ENCODE measurements at places on chromosomes 16 and 17.

DNA sequence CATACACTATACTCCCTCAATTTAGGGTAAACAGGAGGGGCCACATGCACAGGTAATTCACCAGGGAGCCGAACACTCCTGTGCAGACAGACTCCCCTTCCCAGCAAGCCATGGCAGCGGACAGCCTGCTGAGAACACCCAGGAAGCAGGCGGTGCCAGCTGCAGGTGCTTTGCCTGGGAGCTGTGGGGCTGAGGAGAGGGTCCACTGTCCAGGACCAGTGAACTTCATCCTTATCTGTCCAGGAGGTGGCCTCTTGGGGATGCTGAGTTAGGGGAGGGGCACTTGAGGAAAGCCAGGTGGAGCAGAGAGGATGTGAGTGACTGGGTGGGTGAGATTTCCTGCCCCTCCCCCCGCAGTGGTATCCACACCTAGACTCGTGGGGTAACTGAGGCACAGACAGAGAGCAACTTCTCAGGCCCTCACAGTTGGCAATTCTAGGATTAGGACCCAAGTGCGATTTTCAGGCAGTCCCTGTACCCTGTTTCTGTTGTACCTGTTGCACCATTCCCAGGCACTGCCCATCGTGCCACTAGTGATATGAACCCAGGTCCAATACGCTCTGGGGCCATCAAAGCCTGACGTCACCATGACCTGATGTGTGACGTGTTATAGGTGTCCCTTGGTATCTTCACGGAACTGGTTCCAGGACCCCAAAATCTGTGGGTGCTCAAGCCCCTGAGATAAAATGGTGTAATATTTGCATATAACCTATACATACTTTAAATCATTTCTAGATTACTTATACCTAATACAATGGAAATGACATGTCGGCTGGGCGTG is 1.2 kb downstream of the GRN start:
- DNase-seq = no peak

DNA sequence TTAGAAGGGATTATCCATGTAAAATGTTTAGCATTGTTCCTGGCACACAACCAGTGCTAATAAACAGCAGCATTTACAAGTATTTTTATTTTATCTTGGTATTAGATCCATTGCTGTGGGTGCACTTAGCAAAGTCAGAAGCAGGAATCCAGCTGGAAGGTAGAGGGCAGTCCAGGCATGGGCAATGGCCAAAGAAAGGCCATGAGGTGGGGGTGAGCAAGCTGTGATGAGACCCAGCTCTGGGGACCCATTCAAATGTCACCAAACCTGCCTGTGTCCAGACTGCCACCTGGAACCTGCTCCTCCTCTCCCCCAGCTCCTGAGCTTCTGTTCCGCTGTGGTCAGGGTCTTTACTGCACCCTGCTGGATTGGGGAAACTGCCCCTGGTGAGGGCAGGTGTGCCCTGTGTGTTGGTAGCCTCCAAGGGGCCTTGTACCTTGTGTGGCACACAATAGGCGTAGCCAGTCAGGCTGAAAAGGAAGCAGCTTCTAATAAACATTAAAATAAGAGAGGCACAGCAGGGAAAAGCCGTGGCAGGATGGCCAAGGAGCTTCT is 118.0 kb upstream of the CRHR1 start:
- DNase-seq = no peak

GRCh38 chr17:956905-957304 is 22.7 kb downstream of the NXN start:
- no peak for DNase-seq

- DNase-seq = peak; percentile 37
Observed at GRCh38 chr17:30600830-30601494, 123.8 kb downstream of the GOSR1 start.

DNA sequence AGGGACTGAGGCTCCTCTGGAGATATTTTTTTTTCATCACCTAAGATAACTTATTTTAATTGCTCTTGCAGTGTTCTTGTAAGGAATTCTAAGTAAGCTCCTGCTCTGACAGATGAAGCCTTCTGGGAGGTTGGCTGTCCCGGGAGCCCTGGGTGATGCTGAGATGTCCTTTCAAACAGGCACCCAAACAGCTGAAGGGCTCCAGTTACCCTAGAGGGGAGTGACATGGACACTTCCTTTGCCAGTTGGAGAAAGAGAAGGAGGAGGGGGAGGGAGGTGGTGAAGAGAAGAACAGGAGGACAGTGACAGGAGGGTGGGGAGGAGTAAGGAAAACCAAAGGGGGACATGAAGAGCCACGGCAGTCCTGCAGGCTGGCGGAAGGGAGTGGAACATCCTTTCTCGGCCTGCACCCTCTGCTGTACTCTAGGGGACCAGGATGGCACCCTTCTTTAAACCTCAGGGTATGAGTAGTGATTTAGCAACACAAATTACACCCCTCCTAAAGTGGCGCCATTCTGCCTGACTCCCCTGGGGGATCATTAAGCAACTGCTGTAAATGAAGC is 51.8 kb downstream of the MYH3 start:
- DNase-seq = no peak

GRCh38 chr16:74249254-74249653 is 47.4 kb upstream of the PSMD7 start:
- no peak for DNase-seq

DNA sequence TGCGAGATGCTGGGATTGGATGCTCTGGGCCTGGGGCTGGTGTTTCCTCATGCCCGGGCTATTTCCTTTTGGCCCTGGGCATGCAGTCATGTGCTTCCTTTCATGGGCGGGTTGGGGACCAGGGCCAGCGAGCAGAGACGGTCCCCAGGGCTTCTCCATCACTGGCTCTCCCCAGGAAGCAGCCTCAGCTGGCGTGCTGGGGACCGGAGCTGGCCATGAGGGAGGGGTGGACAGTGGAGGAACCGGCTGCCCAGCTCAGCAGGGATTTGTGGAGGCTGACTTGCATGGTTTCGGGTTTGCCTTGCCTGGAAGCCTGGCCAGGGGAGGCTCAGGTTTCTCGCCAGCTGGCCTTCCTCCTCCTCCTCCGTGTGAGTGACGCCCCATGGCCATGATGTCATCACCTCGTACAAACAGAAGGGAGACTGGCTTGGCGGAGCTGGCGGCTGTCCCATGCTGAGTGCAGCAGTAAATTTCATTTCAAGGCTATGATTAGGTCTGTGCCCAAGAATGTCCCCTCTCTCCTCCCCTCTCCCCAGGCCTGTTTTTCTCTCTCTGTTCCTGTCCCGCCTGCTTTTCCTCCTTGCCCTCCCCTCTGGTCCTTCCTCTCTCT is 8.9 kb upstream of the TIMP2 start:
- DNase-seq = no peak

GRCh38 chr16:51834133-51834532 is 683.1 kb upstream of the SALL1 start:
- no peak for DNase-seq

DNA sequence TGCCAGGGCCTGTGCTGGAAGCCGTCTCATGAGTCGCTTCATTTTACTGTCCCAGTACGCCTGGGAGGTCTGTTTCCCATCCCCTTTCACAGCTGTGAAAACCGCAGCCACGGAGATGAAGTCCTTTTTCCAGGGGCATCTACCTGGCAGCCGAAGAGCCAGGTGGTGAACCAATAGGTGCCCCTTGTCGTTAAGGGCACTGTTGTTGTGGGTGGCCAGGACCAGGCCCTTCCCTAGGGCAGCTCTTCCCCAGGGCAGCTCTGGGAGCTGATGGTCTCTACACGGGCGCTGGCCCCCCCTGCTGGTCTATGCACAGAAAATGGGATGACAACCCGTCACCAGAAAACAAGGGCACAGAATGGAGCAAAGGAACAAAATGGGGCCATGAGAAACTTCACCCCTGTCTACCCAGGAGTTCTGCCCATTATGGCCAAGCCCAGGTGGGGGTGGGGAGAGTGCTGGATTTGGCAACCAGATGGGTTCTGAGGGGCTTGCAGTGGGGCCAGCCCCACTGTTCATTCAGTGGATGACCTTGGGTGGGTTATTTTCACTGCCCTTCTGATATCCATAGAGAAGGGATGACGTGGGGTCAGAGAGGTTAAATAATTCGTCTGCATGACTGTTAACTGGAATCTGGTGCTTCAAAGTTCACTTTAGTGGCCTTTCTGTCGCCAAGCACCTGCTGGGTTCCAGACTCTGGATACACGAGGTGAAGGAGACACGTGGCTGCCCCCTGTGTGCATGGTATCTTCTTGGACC is 11.5 kb downstream of the RMI2 start:
- DNase-seq = peak; percentile 41

GRCh38 chr17:30236766-30237165 is 1.3 kb upstream of the SLC6A4 start:
- peak; percentile 12 for DNase-seq

GRCh38 chr16:76856112-76856511 is 334.9 kb upstream of the MON1B start:
- no peak for DNase-seq

GRCh38 chr16:10950393-10950792 is 6.0 kb downstream of the CLEC16A start:
- DNase-seq = no peak

DNA sequence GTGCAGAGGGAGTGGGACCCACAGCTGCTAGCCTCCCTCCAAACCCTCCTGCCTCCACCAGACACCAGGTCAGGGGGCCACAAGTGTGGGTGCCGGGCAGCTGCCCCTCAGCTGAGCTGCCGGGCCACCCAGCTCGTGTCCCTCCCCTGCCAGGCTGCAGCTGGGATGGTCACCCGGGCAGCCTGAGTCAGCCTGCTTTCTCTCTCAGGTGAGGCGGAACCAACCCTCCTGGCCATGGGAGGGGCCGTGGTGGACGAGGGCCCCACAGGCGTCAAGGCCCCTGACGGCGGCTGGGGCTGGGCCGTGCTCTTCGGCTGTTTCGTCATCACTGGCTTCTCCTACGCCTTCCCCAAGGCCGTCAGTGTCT is 6.9 kb downstream of the SLC16A3 start:
- peak; percentile 32 for DNase-seq

DNA sequence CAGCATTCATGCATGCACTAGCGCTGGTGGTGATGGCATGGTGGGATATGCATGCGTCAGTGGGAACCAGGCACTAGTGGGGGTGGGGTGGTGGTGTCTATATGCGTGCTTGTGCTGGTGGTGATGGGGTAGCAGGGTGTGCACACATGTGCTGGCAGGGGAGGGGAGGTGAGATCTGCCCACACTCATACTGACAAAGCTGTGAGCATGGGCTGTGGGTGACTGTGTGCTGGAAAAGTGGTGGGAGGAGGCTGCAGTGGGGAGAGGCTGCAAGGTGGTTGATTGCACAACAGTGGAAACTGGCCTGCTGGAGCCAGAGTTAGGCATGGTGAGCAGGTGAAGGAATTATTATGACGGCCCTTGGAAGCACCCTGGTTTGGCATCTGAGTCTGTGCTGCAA is 31.3 kb upstream of the TEKT1 start:
- DNase-seq = no peak

DNA sequence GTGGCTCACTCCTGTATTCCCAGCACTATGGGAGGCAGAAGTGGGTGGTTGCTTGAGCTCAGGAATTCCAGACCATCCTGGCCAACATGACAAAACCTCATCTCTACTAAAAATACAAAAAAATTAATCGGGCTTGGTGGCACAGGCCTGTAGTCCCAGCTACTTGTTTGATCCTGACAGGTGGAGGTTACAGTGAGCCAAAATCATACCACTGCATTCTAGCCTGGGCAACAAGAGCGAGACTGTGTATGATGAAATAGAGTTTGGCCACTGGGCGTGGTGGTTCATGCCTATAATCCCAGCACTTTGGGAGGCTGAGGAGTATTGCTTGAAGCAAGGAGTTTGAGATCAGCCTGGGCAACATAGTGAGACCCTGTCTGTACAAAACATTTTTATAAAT is 173.3 kb downstream of the TANC2 start:
- DNase-seq = no peak

DNA sequence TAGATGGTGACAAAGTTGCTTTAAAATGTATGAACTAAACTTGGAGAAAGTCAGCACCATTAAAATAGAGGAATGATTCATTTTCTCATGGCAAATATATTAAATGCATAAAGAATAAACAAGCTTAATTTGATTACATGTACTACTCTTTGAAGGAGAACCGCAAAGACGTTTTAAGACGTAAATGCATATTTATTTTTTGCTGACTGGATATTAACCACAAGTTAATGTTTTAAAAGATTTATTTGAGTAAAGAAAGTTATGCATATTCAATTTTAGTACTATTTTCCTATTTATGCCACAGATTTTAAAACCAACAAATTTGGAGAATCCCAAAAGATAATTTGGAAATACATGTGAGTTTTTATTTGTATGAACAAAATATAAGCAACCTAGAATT is 1121.9 kb downstream of the CDH8 start:
- DNase-seq = no peak

DNA sequence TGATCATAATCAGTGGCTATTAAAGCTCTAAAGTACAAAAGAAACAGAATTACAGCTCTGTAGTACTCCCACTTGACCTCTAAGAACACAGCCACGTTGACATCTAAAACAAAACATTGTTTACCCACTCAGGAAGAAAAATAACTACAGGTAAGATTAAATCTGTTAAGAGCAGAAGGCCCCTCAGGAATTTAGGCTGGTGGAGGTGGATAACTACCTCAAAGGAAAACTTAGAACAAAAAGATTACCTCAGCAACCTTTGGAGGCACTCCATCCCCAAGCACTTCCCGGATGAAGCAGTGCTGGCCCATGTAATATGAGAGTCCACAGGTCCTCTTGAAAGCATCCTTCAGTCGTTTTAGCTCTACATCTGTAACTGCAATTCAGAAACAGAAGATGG is 46.7 kb downstream of the USP32 start:
- no peak for DNase-seq

DNA sequence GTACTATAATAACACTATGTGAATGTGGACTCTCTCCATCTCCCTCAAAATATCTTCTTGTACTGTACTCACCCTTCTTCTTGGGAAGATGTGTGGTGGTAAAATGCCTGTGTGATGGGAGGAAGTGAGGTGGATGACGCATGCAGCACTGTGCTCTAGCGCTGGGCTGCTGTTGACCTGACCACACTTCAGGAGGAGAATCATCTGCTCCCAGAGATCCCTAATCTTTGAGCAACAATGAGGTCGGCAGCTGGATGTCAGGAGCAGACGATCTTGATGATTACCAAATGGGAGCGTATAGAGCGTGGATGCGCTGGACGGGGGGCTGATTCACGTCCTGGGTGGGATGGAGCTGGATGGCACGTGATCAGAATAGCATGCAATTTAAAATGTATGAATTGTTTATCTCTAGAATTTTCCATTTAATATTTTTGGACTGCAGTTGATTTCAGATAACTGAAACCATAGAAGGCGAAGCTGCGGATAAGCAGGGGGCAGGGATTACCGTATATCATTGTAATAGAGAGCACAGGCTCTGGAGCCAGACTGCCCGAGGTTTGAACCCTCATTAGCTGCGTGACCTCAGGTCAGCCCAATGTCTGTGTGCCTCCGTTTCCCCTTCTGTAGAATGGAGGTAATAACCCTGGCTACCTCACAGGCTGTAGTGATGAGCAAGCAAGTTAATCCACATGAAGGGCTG is 23.7 kb upstream of the CYLD start:
- no peak for DNase-seq

GRCh38 chr16:77729951-77730350 is 7.6 kb downstream of the NUDT7 start:
- DNase-seq = no peak

DNA sequence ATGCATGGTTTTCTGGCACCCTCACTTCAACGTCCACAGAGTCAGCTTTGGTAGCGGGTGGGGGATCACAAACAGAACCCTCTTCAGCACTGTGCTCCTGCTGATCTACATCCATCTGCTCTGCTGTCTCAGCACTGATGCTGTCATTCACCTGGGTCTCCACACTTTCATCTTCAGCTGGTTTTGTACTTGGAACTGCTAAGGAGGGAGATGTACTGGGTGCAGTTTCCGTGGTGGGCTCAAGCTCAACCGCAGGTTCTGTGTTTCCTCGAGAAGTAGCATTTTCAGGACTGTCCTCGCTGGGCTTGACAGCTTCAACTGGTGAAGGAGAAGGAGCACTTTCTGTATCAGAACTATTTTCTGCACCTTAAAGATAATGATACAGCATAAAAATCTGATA is 101.8 kb downstream of the TTC19 start:
- DNase-seq = no peak
